ENCODE measurements at places on chromosomes 1 and 21.

GRCh38 chr1:218444588-218444987, 99.5 kb downstream of the TGFB2 start:
- DNase-seq: no peak

DNA sequence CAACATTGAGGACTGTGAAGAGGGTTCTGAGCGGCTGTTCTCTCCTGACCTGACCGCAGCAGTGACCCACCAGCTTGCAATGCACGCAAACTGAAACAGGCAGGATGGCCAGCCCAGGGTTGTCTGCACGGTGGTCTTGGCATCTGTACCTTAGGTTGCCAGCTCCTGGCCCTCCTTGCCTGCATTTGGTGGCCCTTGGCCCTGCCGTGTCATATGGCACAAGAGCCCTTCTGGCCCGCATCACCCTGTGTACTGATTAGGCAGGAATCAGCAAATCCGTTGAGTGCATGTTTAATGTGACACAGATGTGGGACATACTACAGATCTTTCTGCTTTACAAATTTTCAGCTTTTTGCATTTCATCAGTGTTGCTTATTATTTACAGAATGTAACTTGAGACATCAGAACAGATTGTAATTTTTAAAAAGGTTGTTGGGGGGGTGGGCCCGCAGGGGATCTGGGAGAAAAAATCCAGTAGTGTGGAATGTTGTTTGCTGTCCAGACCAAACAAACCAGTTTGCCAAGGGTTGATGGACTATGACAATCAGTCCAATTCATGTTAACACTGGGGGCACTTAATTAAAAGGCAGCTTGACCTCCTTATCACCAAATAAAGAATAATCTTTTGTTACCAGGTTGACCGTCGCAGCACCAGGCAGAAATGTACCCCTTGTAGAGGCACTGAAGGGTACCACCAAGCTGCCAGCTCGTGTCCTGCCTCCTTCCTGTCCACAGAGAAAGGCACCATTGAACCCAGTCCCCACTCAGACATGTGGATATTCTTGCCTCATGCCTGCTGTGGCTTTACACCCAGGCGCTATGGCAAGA, 132.6 kb downstream of the DHRS3 start:
- no peak for DNase-seq

DNA sequence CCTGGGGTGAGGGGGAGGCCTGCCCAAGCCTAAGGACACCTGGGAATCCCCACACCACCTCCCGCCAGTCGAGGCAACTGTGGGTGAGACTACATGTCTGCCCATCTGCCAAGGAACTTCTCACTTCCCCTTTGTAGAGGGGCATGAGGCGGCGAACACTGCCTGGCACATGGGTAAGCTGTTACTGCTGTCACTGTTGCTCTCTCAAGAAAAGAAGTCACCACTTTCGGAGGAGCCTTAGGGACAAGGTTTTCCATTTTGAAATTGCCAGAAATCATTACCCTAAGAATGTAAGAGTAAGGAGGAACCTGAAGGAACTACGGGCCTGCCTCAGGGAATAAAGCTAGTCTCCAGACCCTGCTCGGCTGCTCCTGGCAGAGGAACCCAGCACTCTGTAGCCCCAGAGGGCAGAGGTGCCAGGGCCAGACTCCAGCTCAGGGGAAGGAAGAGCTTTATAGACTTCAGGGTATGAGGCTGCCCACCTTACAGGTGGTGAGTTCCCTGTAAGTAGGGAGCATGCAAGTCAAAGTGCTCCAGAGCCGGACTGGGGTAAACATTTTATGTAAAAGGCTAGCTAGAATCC, 23.3 kb downstream of the SLC2A1 start:
- DNase-seq: peak; percentile 69

GRCh38 chr1:234437423-234438171, 41.4 kb downstream of the TARBP1 start:
- no peak for DNase-seq

DNA sequence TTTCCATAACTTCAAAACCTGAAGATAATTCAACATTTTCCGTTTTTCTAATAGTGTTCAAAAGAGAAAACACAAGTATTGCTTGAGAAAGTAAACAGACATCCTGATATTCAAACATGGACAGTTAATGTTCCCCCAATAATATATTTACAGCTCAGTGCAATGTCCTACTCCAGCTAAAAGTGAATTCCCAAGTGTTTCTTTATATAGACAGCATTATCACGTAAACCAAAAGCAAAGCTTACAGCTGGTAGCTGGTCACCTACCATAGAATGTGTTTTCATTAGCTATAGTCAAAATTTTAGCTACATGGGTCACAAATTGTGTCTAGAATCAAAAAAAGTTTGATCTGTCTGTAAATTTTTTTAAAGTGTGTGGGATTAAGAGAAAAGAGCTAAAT, 34.9 kb downstream of the WLS start:
- DNase-seq: no peak

- no peak for DNase-seq
Observed at GRCh38 chr21:14356746-14357145, 26.2 kb downstream of the HSPA13 start.

GRCh38 chr1:21904704-21905520, 32.2 kb downstream of the HSPG2 start:
- DNase-seq: no peak

DNA sequence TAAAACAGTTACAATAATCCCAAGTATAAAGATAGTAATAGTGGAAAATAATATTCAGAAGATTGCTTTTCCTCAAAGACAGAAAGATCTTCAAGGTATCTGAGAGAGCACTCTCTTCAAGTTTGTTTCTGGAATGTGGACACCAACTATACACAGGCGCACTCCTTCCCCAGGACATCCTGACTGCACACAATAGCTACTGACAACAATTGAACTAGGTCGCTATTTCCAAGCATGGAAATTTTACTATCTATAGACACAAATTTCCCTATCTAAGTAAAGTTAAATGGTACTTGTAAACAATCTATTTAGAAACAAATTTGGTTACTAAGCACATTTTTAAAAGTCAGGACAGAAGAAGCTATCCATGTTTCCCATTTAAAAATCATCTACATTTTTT, 19.1 kb downstream of the ARHGAP29 start:
- DNase-seq: no peak

Data from upper lobe of right lung (tissue), 1 donor.